ENCODE measurements at places on chromosomes 11 and 22.

DNA sequence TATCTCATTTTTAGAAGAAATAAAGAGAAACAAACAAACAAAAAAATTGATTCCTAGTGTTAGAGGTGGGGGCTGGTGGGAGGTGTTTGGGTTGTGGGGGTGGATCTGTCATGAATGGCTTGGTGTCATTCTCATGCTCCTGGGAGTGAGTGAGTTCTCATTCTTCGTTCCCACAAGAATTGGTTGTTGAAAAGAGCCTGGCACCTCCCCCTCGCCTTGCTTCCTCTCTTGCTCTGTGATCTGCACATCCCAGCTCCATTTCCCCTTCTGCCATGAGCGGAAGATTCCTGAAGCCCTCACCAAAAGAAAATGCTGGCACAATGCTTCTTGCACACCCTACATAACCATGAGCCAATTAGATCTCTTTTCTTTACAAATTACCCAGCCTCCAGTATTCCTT lies 277.8 kb downstream of the ST3GAL4 start:
- DNase-seq, result no peak

GRCh38 chr22:48867891-48868290 lies 959.8 kb downstream of the BRD1 start:
- DNase-seq, result no peak

DNA sequence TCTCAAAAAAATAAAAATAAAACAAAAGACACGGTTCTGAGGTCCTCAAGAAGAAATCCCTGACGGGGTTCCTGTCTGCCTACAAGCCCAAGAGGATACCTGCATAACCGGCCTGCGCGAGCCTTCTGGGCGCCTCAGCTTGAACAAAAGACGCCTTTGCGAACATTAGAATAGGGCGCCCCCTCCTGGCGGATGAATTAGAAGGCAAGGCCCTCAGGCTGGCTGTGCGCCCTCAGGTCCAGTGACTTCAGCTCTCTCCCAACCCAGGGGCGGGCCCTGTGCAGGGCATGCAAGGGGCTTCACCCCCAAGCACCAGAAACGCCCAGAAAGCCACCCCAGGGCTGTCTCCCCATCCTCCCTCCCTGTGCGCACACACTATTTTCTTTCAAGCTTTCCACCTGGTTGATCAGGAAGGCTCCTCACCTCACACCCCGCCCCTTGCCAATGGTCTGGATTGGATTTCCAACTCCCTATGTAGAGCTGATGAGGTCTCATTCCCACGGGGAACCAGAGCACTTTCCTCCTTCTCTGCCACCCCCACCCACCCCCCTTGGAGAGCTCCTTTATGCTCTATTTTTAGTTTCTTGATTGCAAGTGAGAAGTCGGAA lies 273.3 kb downstream of the BUD13 start:
- no peak for DNase-seq

- no peak for DNase-seq
Observed at GRCh38 chr22:33335611-33336279, 277.6 kb upstream of the SYN3 start.

- DNase-seq, result no peak
Observed at GRCh38 chr22:29842740-29843139, 4.7 kb upstream of the ASCC2 start.

- no peak for DNase-seq
Observed at GRCh38 chr11:57210781-57211180, 26.3 kb downstream of the APLNR start.

- no peak for DNase-seq
Observed at GRCh38 chr22:25383278-25383820, 163.9 kb downstream of the CRYBB2 start.

DNA sequence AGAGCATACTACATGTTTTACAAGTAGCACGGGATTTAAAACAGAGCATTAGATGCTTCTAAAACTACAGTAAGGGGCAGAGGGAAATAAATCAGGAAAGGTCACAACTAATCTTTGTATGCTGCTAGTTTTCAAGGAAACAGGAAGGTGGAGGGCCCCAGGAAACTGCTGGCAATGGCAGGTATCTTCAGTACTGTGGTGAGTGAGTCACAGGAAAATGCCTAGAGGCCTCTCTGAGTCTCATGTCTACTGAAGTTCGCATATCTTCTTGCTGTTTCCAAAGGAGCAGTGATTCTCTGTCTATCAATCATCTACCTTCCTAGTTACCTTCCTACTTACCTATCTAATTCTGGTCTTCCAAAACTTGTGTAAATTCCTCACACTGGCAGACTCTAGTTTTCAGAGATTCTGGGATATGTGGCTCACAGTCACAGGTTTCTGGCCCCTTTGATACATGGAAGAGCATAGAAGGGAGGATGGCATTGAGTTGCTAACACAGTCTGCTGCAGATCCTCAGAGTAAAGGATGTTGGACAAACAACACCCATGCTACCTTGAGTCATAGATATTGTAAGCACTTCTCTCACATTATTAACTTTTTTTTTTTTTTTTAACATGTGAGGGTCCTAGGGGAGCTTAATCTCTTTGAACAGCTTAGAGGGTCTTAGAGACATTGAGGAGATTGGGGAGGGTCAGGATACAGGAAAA lies 58.8 kb upstream of the SYN3 start:
- no peak for DNase-seq

- DNase-seq, result no peak
Observed at GRCh38 chr11:134024420-134025081, 44.3 kb upstream of the JAM3 start.

DNA sequence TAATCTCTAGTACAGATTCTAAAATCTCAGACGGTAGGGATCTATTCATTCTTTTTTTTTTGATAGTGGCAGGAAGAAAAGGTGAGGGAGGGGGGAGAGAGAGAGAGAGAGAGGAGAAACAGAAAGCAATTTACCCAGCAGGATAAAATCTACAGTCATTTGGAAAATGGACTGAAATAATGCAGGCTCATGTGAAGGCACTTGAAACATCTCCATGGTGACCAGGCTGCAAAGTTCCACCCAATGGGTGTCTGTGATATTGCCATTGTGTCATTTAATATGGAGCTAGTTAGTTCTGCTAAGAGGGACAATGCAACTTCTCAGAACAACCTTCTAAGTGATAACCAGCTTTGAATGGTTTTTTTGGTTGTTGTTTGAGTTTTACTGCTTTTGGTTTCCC lies 165.2 kb upstream of the RAG2 start:
- no peak for DNase-seq

GRCh38 chr11:128772814-128773213 lies 78.9 kb downstream of the FLI1 start:
- DNase-seq, result no peak

DNA sequence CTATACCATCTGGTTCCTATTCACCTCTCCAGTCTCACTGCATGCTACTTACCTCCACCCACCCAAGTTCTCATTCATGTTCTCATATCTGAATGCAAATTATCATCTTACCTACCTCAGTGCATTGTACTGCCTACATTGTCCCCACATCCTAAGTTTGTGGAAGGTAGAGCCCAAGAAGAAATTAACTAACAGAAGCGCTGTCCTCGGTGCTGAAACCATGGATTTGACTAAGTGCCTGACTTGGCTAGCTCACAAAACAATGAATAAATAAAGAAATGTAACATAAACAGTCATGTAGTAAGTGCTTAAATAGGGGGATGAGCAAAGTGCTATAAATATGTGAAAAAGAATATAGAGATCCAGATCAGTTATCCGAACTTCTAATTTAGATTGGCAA lies 63.2 kb downstream of the GRIA4 start:
- no peak for DNase-seq

DNA sequence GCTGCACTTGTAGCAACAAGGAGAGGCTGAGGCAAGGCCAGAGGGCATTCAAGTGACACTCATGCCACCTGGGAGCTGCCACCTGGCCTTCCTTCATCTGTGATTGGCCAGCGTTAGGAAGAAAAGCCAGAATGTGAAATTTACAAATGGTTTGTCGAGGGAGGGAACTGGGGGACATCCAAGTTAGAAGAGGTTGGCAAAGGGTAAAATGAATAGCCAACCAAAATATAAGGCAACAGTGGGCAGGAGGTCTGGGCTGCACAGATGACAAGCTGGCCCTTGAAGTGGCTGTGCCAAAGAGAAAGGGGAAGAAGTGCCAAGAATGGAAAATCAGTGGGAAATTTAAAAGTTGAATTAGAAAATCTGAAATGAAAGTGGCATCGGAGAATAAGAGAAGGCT lies 221.4 kb downstream of the C11orf91 start:
- no peak for DNase-seq

GRCh38 chr11:10932976-10933375 lies 75.1 kb upstream of the ZBED5 start:
- no peak for DNase-seq

- no peak for DNase-seq
Observed at GRCh38 chr11:70656252-70656651, 257.9 kb downstream of the CTTN start.

DNA sequence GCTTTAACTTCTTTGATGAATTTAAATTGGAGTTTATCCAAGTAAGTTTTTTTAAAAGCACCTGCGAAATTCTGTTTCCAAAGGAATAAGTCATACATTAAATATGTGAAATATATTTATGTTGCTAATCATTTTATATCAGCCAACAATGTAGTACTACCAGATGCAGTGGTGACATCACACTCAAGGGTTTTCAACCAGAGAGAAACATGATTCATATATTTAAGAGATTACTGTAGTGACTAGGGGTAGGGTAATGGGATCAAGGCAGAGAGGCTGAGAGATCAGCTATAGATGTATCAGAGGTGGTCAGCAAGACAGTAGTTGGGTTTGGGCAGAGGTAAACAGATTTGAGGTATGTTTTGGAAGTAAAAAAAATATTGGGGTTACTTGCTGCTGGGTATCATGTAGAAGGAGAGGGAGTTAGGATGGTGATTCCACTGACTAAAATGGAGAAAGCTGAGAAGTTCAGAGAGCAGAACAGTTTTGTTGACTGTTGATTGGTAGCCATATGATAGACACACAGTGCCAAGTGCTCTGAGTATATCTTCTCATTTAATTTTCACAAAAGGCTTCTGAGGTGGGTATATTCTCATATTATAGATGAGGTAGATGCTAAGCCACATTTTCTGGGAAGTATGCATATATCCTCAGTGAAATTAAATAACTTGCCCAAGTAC lies 39.4 kb downstream of the CEP57 start:
- no peak for DNase-seq

- peak; percentile 49 for DNase-seq
Observed at GRCh38 chr11:110349138-110349996, 53.0 kb upstream of the RDX start.

DNA sequence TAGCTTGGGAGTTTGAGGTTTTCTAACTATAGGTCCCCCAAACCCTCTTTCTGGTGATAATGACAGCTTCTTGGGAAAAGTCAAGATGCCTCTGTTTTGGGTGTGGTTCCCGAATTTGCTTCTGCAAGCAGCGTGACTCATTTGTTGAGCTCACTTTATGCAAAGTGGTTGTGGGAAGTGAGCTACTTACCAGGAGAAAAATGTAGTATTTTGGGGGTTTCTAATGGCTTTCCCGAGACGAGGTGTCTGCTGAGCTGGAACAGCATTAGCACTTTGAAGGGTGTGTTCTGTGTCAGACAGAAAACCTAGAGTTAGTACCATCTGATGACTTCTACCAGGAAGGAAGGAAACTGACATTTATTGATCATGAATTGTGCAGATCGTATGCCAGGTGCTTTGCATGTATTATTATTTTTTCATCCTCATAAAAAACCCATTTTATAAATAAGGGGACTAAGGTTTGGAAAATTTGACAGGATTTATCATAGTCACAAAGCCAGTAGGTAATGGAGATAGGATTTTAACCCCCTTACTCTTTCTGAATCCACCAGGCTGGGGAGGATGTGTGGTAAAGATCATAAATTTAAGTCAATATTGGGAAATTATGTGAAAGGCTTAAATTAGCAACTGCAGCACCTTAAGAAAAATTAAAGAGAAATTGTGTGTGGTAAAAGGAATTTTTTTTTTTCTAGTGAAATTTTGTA lies 108.8 kb upstream of the CD44 start:
- DNase-seq, result no peak

DNA sequence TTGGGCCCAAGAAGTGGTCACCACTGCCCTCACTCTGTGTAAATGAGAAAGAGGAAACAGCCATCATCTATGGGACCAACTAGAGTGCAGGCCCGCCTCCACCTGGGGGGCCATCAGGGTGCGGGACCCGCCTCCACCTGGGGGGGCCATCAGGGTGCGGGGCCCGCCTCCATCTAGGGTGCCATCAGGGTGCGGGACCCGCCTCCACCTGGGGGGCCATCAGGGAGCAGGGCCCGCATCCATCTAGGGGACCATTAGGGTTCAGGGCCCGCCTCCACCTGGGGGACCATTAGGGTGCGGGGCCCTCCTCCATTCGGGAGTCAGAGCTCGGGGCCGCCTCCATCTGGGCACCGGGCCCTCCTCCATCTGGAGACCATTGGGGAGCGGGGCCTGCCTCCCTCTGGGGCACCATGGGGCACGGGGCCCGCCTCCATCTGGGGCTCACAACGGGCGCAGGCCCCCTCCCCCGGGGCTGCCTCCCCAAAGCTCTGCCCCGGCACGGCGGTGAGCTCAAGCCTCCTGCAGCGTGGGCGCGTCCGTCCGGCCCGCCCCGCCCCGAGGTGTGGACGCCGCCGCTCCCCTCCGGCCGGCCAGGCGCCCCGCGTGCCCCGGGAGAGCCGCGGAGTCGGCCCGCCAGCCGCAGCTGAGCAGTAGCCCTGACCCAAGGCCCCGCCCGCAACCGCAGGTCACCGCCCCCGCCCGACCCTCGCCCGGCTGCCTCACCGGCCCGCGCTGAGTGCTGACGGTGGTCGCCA lies 512 bp downstream of the TOLLIP start:
- no peak for DNase-seq

DNA sequence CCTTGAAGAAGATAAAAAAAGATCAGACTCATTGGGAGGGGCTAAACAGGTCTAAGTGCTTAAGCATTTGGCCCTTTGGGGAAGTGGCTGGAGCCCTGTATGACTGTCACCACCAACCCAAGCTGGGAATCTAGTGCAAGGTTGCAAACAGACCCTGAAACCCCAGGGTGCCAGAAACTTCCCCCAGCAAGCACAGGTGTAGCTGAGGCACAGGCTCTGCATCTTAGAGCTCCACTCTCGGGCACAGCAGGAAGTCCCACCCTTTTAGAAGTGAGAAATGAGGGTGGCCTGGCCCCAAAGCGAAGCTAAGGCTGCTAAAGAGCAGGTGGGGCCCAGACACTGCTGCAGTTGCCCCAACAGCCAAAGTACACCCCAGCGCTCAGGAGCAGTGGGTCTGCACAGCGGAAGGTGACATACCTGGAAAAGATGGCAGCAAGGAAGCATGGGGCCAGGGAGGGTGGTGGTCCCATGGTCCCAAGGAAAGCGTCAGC lies 5.8 kb upstream of the KDM2A start:
- no peak for DNase-seq

All from activated CD4-positive, CD25-positive, alpha-beta regulatory T cell (primary cell).